ENCODE measurements at places on chromosomes 13 and 19.

GRCh38 chr13:73179650-73180274 is 121.0 kb downstream of the KLF5 start:
- no peak for DNase-seq

GRCh38 chr13:45332036-45332830 is 8.8 kb downstream of the TPT1 start:
- DNase-seq = no peak

DNA sequence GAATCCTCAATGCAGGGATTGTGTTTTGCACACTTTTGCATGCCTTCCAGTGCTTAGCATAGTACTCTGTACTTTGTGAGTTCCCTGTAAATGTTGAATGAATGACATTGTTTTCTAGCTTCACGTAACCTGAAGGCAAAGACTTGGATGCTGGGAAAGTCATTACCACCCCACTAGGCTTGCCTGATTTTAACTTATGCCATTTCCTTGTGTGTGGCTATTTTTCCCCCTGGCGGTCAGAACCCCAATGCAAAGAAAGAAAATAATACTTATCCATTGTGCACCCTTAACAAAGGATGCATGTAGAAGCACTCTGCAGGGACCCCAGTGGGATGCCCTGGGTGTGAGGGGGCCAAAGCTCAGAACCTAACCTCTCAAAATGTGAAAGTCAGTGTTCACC is 1.2 kb upstream of the ENOX1 start:
- no peak for DNase-seq

- no peak for DNase-seq
Observed at GRCh38 chr13:49409008-49409407, 34.9 kb downstream of the CAB39L start.

DNA sequence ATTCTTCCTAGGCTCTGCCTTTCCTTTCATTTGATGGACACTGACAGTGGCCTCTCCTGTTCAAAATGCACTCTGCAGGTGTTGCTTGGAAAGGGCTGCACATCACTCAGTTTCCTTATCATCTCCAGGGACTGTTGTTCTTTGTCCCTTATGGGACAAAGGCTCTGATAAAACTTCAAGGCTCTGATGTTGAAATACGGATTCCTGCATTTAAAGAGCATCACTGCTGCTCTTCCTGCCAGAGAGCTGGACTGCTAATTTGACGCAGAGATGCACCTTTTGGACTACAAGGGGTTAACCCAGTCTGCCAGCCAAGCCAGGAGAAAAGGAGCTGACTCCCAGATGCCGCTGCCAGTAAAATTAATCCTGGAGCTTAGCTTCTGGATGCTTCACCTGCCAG is 952.1 kb downstream of the DIAPH3 start:
- DNase-seq = no peak

DNA sequence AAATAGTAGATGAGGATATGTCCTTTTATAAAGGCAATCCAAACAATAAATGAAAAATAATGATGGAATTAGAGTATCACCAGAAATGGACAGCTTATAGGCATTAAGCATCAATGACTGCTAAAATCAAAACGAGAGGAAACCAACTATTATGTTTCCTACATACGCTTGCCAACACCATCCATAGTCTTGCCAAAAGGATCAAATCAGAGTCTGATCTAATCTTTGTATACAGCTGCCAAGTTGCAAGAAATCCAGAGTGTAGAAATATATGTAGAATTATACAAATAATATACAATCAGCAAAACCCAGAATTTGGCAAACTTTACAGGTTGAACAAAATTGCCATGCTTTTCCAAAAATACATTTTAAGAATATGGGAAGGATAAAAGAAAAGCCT is 1661.6 kb downstream of the SLITRK1 start:
- no peak for DNase-seq

GRCh38 chr19:17210296-17210695 is 4.9 kb upstream of the USE1 start:
- no peak for DNase-seq

DNA sequence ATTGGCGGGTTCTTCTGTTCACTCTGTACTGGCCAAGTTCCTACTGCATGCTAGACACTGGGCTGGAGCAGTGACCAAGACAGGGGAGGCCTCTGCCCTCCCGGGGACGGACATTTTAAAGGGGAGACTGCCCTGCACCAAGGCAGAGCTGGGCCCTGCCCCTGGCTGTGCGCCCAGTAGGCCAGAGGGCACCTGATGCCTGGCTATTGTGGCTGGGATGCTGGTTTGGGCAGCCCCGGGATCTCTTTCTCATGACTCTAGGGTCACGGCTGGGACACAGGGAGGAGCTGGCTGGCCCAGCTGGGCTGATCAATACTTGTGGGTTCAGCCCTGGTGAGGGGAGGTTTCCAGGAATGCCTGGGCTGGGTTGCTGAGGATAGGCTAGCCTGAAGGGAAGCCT is 17.7 kb downstream of the LIPE start:
- DNase-seq = no peak

DNA sequence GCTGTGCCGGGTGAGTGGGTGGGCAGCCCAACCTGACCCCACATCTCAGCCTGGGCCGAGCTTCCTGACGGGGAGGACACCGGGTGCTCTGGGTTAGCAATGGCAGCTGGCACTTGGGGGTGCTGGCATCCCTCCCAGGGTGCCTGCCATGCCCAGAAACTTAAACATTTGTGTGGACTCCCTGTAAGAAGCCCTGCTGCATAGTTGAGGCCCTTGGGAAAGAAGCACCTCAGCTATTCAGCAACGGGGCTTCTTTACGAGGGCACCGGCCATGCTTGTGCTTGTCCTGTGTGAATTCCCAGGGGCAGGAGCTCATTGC is 33.8 kb upstream of the MEDAG start:
- DNase-seq = no peak

DNA sequence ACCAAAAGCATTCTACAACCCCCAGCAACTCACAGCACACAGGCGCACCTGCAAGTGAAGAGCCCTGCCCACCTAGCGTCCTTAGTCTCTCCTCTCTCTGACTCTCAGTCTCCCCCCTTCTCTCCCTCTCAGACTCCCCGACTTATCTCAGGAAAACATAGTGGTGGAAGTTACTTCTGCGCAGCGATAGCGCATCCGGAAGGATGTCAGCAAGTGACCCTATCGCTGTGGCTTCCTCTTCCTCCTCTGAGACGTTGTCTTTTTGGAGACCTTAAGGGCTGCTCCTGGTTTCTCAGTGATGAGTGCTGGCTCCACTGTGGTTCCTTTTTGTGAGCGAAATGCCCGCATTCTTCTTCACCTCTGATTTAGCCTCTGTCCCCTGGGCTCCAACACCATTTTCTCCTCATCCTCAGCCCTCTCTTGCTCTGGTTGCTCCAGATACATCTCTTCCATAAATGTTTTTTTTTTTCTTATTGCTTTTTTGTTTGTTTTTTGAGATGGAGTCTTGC is 1.4 kb upstream of the YIF1B start:
- no peak for DNase-seq

- no peak for DNase-seq
Observed at GRCh38 chr13:80132741-80133601, 208.0 kb downstream of the SPRY2 start.

DNA sequence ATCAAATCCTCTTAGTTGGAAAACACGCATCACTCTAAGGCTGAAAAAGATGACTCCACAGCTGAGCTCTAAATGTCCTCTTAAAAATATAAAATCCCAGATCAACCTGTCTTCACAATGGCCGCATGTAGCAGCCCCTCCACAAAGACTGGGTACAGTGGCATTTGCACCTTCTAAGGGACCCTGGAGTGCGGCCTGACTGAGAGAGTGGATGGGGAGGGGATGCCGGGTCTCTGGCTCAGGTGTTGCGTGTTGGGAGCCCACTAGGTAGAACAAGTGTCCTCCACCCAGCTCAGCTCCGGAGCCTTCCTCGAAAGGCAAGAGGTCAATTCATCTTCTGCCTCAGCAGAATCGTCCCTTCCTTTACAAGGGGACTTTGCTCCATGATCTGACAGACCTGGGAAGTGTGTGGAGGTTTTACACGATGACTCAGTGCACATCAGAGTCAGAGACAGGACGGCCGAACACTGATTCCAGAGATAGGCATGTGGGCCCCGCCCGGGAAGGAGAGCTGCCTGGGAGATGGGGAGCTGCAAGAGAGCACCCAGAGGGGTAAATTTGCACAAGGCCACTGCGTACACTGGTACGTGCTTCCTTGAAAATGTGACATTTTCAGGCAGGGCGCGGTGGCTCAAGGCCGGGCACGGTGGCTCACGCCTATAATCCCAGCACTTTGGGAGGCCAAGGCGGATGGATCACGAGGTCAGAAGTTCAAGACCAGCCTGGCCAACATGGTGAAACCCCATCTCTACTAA is 23.5 kb upstream of the SLC15A1 start:
- no peak for DNase-seq

DNA sequence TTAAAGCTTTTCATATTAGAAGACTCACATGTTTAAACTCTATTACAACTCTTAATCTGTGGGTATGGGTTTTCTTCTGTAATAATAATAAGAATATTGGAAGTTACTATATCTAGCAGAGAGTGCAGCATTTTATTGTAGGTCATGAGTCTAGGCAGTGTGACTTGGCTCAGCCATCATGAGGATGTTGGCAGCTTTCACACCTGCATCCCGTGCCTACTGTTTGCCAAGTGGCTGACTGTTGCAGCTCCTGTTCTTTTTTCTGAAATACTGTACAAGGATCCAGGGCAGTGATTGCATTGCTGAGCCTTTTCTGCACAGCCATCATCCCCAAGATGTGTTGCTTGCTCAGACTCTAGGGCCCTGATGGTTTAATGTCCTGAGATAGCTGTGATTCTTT is 47.4 kb downstream of the MTUS2 start:
- DNase-seq = no peak

DNA sequence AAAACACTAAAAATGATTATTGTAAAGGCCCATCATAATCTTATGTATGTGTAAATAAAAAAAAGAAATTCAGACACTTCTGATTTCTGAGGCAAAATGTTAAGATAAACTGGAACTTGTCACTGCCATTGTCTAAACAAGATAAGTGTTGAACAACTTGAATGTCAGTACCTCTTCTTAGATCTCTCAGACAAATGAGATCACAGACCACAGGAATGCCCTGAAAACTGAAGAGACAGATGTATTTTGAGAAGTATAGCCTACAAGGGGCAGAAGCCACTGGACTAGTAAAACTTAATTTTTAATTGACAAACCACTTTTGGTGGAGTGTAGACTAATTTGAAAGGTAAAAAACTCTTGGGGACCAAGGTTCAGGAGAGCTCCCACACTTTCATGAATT is 375.5 kb upstream of the SLITRK5 start:
- DNase-seq = no peak

DNA sequence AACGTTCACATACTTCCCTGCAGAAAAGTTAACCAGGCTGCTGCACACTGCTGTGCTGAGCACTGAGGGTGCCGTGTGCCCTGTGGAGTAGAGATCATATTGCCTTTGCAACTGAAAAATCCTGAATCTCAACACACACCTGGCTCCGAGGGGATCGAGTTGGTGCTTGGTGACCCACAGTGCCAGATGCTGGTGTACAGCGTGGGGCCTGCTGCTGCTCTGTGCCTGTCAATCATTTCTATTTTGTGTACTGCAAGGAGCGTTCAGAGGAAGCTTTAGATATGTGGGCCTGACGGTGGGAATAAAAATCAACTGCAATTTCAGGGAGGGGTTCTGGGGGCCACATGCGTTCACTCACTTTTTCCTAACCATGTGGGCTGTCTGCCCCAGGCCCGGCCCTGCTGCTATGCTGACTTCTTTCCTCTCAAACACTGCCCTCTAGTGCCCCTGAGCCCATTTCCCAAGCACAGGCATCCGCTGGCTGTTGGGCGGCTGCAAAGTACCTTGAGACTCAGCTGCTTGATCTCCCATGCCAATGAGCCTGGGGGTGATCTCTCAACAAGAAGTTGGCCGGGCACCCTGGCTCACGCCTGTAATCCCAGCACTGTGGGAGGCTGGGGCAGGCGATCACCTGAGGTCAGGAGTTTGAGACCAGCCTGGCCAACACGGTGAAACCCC is 9.7 kb upstream of the LENG8 start:
- no peak for DNase-seq

- no peak for DNase-seq
Observed at GRCh38 chr19:11574689-11575088, 2.8 kb downstream of the ACP5 start.

- DNase-seq = no peak
Observed at GRCh38 chr13:51993713-51994112, 17.5 kb downstream of the ATP7B start.

GRCh38 chr19:5259750-5260149 is 80.9 kb downstream of the PTPRS start:
- DNase-seq = no peak

- no peak for DNase-seq
Observed at GRCh38 chr19:33462112-33462791, 59.3 kb downstream of the PEPD start.

- DNase-seq = no peak
Observed at GRCh38 chr13:111046590-111047141, 68.4 kb upstream of the ARHGEF7 start.

- no peak for DNase-seq
Observed at GRCh38 chr13:98921786-98922185, 56.1 kb downstream of the DOCK9 start.

DNA sequence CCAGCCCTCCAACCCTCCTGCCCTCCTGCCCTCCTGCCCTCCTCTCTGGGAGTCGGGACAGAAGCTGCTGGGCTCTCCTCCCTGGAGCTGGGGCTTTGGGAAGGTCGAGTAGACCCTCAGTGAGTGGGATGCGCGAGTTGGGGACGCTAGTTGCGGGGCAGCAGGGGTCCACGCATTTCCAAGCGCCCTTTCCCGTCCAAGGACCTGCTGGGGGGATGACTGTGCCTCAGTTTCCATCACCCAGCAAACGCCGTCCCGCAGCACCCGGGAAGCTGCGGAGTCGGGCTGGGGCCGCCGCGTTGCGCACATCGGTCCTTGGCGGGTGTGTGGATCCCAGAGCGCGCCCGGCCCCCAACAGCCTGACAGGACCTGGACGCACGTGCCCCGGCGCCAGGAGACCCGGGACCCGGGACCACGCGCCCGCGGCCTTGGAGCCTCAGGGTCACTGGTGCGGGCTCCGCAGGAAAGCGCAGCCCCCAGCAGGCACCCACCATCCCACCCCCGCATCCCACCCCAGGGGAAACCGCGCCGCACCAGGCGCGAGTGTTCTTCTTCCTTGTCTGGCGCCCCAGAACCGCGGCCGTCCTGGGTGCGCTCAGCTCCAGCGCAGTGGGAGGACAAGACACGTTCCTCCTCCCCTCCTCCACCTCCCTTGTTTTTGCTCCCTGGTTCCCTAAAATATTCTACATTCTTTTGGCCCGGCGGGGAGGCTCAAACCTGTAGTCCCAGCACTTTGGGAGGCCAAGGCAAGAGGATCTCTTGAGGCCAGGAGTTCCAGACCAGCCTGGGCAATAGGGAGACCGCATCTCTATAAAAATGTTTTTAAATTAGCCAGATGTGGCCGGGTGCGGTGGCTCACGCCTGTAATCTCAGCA is 9.2 kb downstream of the ONECUT3 start:
- no peak for DNase-seq

DNA sequence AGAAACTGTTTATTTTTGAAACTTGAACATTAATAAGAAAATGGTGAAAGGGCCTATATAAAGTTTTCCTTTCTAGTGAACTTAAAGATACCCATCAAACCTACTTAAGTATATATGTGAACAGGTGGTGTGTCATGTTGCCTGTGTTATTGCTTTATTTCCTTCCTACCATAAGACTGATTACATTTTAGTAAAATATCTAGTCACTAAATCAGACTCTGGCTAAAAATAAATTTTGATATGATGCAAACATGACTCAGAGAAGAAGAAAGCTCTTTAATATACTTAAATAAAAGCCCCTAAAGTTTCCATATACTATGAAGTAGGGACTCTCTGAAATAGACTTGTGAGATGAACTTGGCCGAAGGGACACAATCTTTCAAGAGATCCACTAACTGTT is 35.1 kb upstream of the FBXL3 start:
- no peak for DNase-seq
